NCI-H1417 treated with DMSO at 0.1 percent for 48 hours (cell line): ENCODE measurements at places on chromosomes 11 and 22.

DNA sequence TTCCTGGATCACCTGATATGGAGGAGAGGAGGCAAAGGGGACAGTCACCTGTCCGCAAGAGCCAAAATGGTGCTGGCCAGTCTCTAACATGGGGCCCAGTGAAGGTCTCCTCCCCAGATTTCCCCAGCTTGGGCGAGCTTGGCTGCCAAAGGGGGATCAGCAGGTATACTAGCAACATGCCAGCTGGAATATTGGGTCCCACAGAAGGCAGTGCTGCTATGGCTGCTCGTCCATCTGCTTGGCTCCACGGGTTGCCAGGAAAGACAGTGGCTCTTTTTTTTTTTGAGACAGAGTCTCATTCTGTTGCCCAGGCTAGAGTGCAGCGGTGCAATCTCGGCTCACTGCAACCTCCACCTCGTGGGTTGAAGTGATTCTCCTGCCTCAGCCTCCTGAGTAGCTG is 12.7 kb upstream of the KAT5 start:
- no peak for DNase-seq

DNA sequence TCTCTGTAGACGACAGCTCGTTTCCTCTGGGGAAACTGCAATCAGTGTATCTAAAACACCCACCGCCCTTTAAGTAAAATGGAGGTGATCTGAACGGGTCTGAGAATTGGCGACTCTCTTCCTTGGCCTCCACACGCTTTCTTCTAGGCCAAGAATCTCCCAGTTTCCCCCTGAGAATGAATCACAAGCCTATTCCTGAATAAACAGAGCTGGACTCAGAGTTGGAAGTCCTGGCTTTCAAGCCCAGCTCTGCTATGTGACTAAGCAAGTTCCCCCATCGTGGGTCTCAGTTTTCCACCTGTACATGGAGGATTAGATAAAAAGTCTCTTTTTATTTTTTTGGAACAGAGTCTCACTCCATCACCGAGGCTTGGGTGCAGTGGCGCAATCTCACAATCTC is 200.4 kb downstream of the MN1 start:
- DNase-seq, result no peak

GRCh38 chr11:120259241-120259640 is 19.3 kb downstream of the POU2F3 start:
- DNase-seq, result no peak

GRCh38 chr11:71173709-71174108 is 78.7 kb downstream of the SHANK2 start:
- DNase-seq, result no peak
